ENCODE measurements at places on chromosomes 6 and 20.
A peak's percentile ranks its signal among the peaks of the same experiment; 100 is the strongest.

DNA sequence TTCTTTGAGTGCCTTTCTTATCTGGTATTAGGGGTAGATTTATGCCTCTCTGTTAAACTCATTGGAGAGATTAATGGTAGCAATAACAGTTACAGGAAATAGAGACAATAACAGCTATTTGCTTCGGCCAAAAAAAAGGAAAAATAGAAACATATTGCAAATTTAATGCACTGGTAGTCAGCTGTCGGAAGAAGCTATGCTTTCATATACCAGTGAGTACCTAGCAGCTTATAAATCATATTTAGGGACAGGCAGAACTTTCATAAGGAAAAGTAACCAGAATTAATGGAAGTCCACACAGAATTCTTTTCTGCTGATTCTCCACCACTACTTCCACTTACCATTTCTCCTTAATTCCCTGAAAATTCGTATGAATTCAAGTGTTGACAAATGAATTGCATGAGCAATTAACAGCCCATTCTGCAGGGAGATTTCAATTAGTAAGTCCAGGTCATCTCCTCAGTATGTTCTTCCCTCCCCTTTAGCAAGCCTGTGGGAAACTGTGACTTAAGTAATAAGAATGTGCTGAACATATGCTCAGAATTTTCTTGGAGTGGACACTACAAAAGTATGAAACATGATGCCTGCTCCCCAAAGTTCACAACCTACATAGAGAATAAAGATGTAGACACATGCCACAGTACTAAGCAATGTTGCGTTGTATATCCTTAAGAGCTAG, 196.7 kb upstream of the KCNQ5 start:
- DNase-seq, result no peak

DNA sequence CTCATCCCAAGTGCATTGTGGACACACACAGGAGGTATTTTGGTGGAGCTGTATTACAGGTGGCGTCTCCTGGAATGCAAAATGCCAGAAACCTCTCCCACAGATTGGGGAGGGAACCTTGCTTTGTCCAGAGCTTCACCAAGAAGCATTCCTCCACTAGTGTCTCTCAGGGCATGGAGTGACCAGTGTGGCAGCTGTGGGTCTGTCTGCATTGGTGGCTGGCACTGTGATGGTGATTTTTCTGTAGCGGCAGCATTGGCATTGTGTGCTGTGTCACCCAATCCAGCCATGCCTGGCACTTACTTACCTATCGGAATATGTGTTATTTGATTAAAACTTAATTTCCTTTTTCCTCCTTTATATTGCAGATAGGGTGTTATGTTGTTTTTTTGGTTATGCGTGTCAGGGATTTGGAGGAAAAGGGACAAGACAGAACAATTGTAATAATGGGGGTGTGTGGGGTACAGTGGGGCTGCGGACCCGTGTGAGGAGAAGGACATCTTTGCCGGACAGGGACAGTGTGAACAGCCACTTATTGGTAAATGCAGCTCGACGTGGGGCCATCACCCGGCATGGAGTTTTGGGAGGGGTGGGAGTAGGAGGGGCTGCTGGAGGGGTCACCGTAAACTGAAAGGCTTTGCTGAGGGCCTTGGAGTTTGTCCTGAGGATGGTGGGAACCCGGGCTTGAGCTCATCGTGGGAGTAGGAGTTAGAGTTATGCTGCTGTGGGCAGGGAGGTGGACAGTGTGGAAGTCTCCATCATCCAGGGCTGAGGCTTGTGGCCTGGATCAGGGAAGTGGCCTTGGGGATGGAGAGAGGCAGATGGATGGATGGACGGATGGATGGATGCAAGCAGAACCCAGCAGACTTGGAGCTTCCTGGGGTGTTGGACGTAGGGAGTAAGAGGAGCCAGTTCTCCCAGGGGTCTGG, 105.0 kb downstream of the SYCP2 start:
- DNase-seq, result no peak

- DNase-seq, result peak; percentile 62
Observed at GRCh38 chr20:4457566-4458543, 263.9 kb upstream of the PRND start.

DNA sequence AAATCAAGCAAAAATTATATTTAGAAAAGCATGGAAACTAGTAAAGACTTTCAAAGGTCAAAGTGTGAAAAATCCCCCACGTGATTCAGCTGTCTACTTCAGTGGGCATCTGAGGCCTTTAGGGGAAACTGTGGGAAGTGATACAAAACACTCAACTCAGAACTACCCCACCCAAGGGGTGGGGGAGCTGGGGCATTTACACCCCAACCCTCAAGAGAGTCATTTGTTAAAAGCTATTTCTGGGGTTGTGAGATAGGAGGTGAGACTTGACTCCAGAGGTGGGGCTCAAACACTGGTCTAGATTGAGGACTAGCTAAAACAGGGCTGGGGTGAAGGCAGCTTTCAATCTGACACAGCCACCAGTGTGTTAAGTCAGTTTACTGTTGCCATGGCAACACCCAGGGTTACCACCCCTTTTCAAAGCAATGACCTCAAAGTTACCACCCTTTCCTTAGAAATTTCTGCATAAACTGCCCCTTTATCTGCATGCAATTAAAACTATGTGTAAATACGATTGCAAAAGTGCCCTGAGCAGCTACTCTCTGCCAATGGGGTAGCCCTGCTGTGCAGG, 9.9 kb upstream of the GTSF1L start:
- no peak for DNase-seq

DNA sequence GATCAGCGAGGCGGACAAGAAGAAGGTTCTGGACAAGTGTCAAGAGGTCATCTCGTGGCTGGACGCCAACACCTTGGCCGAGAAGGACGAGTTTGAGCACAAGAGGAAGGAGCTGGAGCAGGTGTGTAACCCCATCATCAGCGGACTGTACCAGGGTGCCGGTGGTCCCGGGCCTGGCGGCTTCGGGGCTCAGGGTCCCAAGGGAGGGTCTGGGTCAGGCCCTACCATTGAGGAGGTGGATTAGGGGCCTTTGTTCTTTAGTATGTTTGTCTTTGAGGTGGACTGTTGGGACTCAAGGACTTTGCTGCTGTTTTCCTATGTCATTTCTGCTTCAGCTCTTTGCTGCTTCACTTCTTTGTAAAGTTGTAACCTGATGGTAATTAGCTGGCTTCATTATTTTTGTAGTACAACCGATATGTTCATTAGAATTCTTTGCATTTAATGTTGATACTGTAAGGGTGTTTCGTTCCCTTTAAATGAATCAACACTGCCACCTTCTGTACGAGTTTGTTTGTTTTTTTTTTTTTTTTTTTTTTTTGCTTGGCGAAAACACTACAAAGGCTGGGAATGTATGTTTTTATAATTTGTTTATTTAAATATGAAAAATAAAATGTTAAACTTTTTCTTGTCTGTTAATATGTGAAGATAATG, 2.2 kb downstream of the HSPA1B start:
- DNase-seq, result no peak

DNA sequence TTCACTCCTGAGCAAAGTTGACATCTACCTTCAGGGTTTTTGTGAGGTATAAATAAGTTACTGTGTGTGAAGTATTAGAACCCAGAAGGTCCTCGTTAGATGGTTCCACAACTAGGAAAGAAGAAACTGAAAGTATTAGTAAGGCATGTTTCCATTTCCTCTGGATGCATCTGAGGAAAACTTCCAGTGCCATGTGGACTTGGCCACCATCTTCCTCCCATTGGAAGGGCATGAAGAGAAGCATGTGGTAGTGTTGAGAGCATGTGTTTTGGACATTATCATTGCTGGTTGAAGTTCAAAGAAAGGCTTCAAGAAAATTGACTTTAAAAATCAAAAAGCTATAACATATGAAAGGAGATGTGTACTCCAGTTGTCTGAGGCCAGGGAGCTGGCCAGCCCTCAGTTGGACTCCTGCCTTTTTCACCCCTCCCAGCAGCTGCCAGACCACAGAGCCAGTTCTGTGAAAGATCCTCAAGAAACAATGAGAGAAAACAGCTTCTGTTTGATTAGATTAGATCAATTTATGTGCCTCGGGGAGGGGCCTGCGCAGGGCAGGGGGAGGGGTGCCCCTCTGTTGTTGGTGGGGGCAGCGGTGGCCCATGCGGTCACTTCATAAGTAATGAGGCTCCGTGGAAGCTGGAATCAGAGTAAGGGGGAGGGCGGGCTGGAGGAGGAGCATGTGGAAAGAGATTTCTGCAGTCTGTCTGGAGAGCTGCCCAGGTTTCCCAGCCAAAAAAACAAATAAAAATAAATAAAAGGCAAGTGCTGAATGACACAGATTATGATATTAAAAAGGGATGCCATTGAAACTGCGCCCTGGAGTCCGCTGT, 154.0 kb downstream of the JARID2 start:
- peak; percentile 63 for DNase-seq

DNA sequence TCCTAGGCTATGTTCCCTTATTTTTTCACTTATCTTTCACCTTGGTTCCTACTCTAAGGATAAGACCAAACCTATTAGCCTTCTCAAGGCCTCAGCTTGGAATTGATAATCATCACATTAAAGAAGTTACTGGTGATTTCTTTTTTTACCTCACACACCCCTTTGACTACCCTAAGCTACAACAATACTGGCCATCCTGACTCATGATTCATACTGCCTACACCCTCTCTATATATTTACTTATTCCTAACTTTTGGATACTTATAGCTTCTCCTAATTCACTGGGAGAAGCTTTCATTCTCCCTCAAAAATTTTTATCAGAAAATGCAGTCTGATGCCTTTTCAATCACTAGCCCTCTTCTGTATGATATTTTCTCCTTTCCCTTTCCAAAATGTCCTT, 256.1 kb downstream of the TBX18 start:
- no peak for DNase-seq

DNA sequence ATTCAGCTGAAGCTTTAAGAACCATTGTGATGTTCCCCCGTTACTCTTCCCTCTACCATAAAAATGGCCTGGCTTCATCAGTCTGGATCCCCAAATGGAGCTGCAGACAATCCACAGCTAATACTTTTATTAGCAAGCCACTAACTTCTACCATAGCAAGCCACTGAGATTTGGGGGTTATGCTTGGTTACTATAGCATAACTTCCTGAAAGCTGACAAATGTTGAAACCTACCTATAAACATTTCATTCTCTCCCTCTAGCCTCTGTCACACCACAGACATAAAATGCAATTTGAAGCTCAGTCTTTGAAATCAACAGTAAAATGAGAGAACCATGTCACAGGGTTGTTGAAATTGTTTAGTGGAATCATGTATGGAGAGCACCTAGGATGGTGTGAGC, 3.0 kb upstream of the HTR1E start:
- no peak for DNase-seq

- DNase-seq, result peak; percentile 86
Observed at GRCh38 chr6:99349171-99350141, at the start of gene FAXC. TSS of gene FAXC (minus strand) at chr6:99349674. CDS start at chr6:99349372, 302 bp downstream.

- no peak for DNase-seq
Observed at GRCh38 chr6:130982135-130982534, 80.9 kb downstream of the EPB41L2 start.
